ENCODE measurements at places on chromosomes 16 and 17.
A peak's percentile ranks its signal among the peaks of the same experiment; 100 is the strongest.

DNA sequence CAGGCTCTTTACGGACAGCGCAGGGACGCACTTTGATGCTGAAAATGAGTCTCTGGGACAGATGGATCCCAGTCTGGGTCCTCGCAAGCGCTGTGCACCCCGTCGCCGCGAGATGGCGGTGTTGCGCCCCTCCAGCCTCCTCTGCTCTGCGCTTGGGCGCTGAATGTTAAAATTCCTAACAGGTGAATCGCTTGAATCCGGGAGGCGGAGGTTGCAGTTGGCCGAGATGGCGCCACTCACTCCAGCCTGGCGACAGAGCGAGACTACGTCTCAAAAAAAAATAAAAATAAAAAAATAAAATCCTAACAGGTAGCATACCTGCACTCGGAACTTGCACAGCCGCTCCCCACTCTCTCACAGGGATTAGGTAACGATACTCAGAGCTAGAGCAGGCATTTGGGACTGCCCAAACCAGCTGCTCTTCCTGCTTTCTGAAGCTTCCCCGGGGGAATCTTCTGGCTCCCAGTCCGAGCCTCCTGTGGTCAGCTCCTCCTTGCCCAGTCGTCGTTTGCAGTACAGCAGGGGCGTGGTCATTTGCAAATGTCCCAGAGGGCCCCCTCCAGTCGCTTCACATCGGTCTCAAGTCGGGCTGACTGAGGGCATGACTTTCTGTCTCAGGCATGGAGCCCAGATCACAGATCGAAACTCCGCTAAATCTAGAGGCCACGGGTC, 26.2 kb upstream of the OSGIN1 start:
- DNase-seq = peak; percentile 77

DNA sequence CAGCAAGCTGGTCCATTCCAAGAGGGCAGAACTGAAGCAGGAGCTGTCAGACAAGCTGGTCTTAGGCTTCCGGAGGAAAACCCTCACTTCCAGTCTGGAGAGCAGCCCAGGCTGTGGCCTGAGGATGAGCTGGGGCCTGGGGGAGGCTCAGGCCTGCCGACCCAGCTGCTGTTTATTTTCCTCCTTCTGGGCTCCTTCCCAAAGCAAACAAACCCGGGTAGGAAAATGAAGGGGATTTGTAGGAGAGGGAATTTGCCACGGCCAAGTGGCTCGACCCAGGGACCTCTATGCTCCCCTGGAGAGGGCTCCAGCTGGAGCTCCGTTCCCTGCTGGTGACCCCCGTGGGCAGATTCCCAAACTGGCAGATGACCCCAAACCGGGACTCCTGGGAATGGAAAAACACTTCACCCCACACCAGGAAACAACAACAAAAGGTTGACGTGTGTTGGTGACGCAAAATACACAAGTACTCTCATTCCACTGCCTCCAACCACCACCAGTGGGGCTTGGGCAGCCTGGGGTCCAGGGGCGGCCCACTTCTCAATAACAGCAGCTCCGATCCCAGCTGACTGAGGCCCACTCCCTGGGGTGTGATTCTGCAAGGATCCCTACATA, 8.8 kb downstream of the JUP start:
- no peak for DNase-seq

- DNase-seq = no peak
Observed at GRCh38 chr17:69282002-69282401, 44.9 kb downstream of the ABCA5 start.

- DNase-seq = peak; percentile 66
Observed at GRCh38 chr16:11258553-11259492, 2.8 kb upstream of the SOCS1 start.

- DNase-seq = peak; percentile 67
Observed at GRCh38 chr17:50865060-50865867, 890 bp downstream of the TOB1 start.

- DNase-seq = no peak
Observed at GRCh38 chr16:1794908-1795666, 1.6 kb upstream of the IGFALS start.

GRCh38 chr17:46787478-46787877, 31.0 kb downstream of the WNT3 start:
- DNase-seq = no peak

GRCh38 chr17:32971171-32971570, 20.5 kb upstream of the SPACA3 start:
- peak; percentile 36 for DNase-seq

- DNase-seq = no peak
Observed at GRCh38 chr16:89476811-89477261, 13.5 kb downstream of the ANKRD11 start.

DNA sequence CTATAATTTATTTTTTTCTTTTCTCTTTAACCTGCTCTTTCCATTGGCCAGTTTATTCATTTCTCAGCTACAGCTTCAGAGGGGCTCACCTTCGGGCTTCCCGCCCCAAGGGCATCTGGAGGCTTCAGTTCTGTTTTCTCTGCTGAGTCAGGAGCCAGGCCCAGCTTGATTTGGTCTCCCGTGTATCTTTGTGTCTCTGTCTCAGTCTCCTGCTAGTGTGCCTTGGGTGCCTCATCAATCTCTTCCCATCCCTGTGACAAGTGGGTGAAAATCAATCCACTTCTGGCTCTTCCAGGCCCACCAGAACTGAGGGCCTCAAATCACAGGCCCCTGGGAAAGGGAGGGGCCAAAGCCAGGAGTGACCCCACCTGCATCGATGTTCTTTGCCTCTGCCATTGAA, 72.1 kb downstream of the CCDC182 start:
- DNase-seq = peak; percentile 13

DNA sequence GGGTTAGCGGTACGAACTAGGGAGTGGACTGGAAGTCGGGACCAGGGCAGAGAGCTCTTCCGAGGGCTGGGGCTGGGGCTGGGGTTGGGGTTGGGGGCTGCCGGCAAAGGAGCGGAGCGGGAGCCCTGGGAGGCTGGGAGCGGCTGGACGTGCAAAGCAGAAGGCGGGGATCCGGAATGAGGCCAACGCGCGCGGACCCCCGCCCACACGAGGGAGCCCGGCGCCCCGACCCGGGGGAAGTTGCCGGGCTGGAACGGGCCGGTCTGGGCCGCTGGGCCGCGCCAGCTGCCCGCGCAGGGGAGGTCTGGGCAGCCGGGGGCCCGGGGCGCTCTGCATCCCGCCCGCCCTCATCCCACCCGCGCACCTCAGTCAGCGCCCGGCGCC, 323 bp downstream of the ST3GAL2 start:
- DNase-seq = peak; percentile 30

DNA sequence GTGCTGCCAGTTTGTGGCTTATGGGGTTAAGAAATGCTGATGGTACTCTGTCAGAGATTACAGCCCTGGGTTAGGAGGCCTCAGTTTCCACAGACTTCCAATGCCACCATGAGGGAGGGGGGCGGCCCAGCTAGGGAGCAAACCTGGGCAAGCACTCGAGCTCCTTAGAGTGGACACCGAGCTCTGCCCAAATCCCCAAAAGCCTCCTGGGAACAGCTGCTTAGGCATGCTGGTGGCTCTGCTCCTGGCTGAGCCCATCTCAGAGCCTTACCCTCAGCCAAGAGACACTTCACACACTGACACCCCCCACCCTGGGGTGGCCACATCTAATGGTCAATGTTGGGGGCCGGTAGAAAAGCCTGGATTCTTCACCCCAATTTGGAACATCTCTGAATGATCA, 66.1 kb downstream of the C16orf78 start:
- no peak for DNase-seq

GRCh38 chr16:75218256-75219076, at the start of gene CTRB1:
TSS of gene CTRB1 (plus strand) at chr16:75218988. CDS start at chr16:75219008, 20 bp downstream.
- peak; percentile 42 for DNase-seq

DNA sequence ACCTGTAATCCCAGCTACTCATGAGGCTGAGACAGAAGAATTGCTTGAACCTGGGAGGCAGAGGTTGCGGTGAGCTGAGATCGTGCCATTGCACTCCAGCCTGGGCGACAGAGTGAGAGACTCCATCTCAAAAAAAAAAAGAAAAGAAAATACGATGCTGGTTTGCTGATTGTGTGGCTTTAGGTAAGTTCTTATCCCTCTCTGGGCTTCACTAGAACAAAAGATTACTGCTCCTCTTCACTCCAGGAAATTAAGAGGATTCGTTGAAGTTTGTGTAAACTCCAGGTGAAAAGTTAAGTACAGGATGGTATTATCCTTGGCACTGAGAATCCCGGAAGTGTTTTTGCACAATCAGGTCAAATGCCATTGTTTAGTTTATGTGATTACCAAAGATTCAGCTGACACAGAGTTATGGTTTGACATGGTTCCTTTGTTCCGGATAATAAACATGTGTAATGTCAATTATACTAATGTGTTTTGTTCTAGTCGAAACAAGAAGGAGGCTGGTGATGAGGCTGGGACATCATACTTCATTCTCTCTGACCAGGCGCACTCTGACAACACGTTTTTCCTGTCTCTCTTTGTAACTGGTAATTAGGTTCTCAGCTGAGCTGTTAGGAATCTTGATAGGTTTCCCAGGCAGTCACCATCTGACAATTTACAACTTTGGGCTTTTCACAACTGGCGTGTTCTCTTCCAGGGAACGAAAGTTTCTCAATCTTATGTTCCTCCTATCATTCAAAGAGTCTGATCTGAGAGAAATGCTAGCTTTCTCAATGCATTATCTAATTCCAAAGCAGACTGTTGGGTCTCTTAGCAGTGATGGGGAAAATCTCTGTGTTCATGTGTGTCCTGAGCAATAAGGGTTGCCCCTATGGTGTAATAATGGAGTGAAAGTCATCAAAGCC, 10.8 kb upstream of the TAOK1 start:
- DNase-seq = no peak
